Cardiac fibroblast (primary cell): ENCODE measurements at places on chromosomes 6 and 20.

GRCh38 chr6:21900730-21901129 is 307.2 kb downstream of the SOX4 start:
- peak; percentile 36 for DNase-seq

- no peak for DNase-seq
These were observed 535.4 kb downstream of the HACE1 start for GRCh38 chr6:104324301-104324700.

GRCh38 chr20:3815703-3816315 is 4.5 kb upstream of the AP5S1 start:
- no peak for DNase-seq

- DNase-seq = peak; percentile 87
These were observed 20.5 kb downstream of the FYN start for GRCh38 chr6:111852725-111853124.

GRCh38 chr6:56864171-56864616 is 90.7 kb upstream of the BEND6 start:
- DNase-seq = peak; percentile 53

DNA sequence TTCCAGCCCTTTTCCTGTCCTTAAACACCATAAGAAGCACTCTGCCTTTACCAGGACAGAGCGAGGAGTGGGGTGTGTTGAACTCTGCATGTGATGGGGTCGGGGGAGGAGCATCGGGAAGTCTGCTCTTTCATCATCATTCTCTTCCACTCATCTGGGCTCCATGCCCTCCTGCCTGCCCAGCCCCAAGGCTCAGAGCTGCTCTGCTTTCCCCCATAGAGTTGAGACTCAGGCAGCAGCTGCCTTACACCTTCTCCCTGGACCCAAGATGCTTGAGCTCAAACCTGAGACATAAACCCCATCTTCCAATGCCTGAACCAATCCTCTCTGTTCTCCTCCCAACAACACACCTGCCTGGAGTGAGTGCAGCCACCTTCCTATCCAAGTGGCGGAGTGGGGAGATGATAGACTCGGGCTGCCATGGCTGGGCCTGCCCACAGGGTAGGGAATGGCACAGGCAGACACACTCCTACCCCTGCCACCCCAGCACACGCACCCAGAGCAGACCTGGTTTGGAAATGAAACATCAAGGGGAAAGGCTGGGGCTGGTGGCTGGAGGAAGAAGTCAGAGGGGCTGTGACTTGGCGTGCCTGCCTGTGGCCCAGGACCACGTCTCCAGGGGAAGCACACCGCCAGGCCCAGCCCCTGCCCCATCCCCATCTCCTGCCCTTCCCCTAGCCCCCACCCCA is 28.4 kb downstream of the TFEB start:
- DNase-seq = peak; percentile 66

DNA sequence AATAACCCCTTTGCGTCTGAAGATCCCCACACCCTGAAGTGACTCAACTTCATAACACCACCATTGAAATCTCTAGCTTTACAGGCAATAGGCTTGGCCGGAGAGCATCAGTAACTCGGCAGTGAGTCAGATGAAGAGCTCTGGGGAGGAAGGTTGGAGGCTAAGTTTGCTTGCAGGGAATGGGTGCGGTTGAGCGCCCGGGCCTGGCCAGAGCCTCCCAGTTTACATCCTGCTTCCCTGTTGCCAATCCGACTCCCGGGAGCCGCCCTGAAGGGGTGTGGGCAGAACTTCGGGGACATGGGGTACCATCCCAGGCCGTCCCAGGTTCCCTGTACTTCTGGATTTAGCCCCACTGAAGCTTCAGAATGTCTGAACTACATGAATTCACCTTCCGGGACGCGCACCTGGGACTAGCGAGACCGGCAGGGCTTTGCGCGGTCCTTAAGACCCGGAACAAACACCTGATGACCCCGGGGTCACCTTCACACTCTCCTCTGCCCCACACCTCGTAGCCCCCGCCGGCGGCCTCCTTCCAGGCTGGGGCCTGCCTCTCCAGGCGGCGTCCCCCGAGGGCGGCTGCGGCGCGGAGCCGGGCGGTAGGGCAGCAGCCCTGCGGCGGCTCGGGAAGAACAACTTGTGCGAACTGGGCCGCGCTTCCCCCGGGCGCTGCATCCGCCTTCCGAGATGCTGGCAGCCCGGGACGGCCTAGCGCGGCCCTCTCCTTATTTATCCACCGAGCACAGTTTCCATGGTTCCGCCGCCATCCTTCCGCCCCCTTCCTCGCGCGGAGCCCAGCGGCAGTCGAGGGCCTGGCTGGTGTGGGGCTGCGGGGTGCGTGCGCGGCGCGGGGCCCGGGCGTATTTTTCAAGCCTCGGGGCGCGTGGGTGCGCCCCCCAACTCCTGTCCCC is 56.6 kb upstream of the RREB1 start:
- peak; percentile 56 for DNase-seq

- DNase-seq = no peak
These were observed 24.4 kb upstream of the ARID1B start for GRCh38 chr6:156752666-156753301.

GRCh38 chr6:89161326-89162046 is 15.6 kb downstream of the PM20D2 start:
- peak; percentile 13 for DNase-seq

DNA sequence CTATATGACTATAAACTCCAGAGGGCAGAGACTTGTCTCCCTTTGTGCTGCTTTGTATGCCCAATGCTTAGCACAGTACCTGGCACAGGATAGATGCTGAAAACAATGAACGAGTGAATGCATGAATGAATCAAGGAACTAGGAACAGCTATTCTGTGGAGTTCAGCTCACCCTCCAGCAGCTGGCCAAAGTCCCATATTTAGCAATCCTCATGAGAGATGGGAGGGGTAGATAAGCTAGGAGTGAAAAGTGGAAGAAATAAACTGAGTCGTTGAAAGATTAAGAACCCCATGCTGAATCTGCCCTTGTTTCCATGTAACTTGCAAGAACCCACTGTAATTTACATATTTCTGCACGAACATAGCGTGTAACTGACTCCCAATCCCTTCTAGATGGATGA is 106.5 kb downstream of the MAFB start:
- DNase-seq = no peak

GRCh38 chr20:23928788-23929187 is 49.2 kb upstream of the CST5 start:
- DNase-seq = no peak

DNA sequence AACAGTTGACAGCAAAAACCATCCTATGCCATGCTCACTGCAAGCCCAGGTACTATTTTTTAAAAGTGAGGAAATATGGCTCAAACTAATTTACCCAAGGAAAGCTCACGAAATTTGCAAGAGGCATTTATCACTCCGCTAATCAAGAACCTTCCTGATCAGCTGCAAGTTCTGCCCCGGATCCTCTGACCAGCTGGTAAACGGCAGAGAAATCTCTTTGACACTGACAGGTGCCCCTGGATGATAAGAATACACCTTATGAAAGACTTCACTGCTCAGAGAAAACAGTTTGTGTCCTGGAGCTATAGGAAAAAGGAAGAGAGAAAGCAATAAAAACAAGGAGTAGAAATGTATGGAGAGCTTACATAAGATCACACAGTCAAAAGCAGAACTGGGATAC is 6.4 kb downstream of the CNKSR3 start:
- no peak for DNase-seq

- DNase-seq = no peak
These were observed 3.4 kb upstream of the ZNF133 start for GRCh38 chr20:18284805-18285533.

GRCh38 chr6:166786704-166787293 is 159.7 kb upstream of the RPS6KA2 start:
- peak; percentile 81 for DNase-seq

DNA sequence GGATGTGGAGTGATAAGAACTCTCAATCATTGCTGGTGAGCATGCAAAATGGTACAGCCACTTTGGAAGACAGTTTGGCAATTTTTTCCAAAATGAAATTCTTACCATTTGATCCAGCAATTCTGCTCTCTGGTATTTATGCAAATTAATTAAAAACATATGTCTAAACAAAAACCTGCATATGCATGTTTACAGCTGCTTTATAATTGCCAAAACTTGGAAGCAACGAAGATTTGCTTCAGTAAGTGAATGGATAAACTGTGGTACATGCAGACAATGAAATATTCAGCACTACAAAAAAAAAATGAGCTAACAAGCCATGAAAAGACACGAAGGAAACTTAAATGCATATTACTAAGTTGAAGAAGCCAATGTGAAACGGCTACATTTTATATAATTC is 55.5 kb upstream of the SMLR1 start:
- no peak for DNase-seq

DNA sequence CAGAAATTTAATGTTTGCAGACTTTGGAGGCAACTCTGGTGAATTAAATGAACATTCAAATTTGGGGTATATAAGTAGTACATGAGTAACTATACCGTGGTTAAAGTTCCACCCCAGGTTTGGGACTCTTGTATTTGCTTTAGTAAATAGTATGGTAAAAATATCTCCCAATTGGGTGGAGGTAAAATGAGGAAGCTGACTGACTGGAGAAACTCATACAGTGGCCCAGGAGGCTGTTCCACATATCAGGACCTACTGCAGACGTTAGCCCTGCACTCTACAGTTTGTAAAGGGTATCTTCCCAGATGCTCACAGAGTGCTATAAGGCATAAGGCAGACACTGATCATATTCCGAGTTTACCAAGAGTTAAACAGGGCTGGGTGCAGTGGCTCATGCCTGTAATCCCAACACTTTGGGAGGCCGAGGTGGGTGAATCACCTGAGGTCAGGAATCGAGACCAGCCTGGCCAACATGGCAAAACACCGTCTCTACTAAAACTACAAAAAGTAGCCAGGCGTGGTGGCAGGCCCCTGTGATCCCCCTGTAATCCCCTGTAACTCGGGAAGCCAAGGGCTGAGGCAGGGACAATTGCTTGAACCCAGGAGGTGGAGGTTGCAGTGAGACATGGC is 53.7 kb downstream of the CPXM1 start:
- DNase-seq = no peak

DNA sequence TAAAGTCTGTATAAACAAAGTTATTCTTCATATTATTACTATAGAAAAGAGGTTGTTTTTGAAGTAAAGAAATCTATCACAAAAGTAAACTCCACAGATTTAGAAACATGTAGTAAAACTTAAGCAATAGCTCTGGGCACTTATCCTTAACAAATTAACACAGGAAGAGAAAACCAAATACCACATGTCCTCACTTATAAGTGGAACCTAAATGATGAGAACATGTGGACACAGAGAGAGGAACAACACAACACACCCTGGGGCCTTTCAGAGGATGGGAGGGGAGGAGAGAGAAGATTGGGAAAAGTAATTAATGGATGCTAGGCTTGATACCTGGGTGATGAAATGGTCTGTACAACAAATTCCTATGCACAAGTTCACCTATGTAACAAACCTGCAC is 57.2 kb downstream of the C6orf58 start:
- no peak for DNase-seq

GRCh38 chr20:8049310-8049709 is 29.7 kb upstream of the TMX4 start:
- DNase-seq = peak; percentile 22
